ENCODE measurements at places on chromosomes 16 and 17. TPM values are rescaled to one million over a fixed set of nuclear protein-coding genes. Genes with fewer than 3 reads are reported as not detected.

Gene ETV4
- 3.5 TPM for total RNA-seq

Gene EVPL
- 0.05 TPM for total RNA-seq

Gene CDH8
- total RNA-seq = 0.38 TPM

Gene MT1G
- 1.2 TPM for total RNA-seq

Gene ZNF19
- 2.6 TPM for total RNA-seq

Gene EFNB3
- 0.78 TPM for total RNA-seq

Gene CCL4L2
- not detected for total RNA-seq

Gene ACE
- total RNA-seq = 11.6 TPM

Gene CARD14
- total RNA-seq = not detected

Gene GAS7
- 75.9 TPM for total RNA-seq

Gene TM4SF5
- total RNA-seq = not detected

Gene DYNLRB2
- not detected for total RNA-seq

Gene CACNG3
- not detected for total RNA-seq

Gene FBXW10B
- total RNA-seq = 1.2 TPM

Gene ICAM2
- 22.0 TPM for total RNA-seq

Gene MRPL12
- 117 TPM for total RNA-seq

Gene HIGD1B
- total RNA-seq = 10.3 TPM

Gene C17orf50
- not detected for total RNA-seq

Gene TBC1D26
- total RNA-seq = not detected

Gene MYH13
- total RNA-seq = not detected

Gene ADGRG3
- 1.0 TPM for total RNA-seq

Gene WFDC1
- 1.0 TPM for total RNA-seq

Gene TMED6
- total RNA-seq = 0.38 TPM

Gene TNK1
- total RNA-seq = 2.0 TPM

Gene NACA2
- total RNA-seq = not detected

Gene RAB11FIP4
- total RNA-seq = 4.9 TPM

Gene RTN4RL1
- total RNA-seq = 0.32 TPM

Gene ZNF263
- total RNA-seq = 11.3 TPM

Gene CTRB2
- total RNA-seq = not detected

Gene SLC38A8
- total RNA-seq = not detected

Gene NLRP1
- total RNA-seq = 11.7 TPM

Gene CD300A
- total RNA-seq = 2.6 TPM

Gene ANKRD40CL
- not detected for total RNA-seq

Gene NT5C3B
- total RNA-seq = 22.8 TPM

Gene FBXW10
- total RNA-seq = 0.51 TPM

Gene NDEL1
- total RNA-seq = 42.0 TPM

Gene USH1G
- not detected for total RNA-seq

Gene GPR139
- total RNA-seq = not detected

Gene SLC6A2
- not detected for total RNA-seq

Gene B4GALNT2
- 0.03 TPM for total RNA-seq

Gene HES7
- 0.65 TPM for total RNA-seq

Gene KRT39
- total RNA-seq = not detected

Gene NPIPA8
- total RNA-seq = 0.46 TPM

Gene CDK5R1
- total RNA-seq = 1.5 TPM

Gene KRT33B
- not detected for total RNA-seq

Gene YBX2
- total RNA-seq = 1.2 TPM

Gene SSTR5
- total RNA-seq = 0.57 TPM

Gene ZNF385C
- 0.13 TPM for total RNA-seq

Gene KLHL10
- not detected for total RNA-seq

Gene JPH3
- total RNA-seq = 0.11 TPM

Gene KRT40
- not detected for total RNA-seq

Gene C16orf54
- 0.94 TPM for total RNA-seq

Gene CHST4
- total RNA-seq = not detected

Gene HOXB9
- not detected for total RNA-seq

Gene MPV17L
- 5.4 TPM for total RNA-seq

Gene ST6GALNAC2
- 6.2 TPM for total RNA-seq

Gene CLEC3A
- not detected for total RNA-seq

Measured in cardiac septum (tissue), 1 donor.